NCI-H345 (cell line): ENCODE measurements at places on chromosomes 7 and 10.

DNA sequence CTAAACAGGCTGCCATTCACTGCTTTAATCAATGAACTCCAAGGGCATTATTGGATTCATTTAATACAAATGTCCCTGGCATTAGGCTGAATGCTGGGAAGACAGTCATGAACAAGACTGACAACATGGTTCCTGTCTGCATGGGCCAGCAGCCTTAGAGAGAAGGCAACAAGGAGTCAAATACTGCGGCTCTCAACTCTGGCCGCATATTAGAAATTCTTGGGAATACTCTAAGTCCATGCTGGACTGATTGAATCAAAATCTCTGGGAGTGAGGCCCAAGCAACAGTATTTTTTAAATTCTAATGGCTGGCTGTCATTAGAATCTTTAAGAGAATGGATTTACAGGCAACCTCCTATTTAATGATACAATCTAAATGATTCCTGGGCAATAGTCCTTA, 34.1 kb downstream of the FGFBP3 start:
- no peak for DNase-seq

GRCh38 chr7:81003326-81003725, 84.5 kb upstream of the SEMA3C start:
- DNase-seq, result no peak

DNA sequence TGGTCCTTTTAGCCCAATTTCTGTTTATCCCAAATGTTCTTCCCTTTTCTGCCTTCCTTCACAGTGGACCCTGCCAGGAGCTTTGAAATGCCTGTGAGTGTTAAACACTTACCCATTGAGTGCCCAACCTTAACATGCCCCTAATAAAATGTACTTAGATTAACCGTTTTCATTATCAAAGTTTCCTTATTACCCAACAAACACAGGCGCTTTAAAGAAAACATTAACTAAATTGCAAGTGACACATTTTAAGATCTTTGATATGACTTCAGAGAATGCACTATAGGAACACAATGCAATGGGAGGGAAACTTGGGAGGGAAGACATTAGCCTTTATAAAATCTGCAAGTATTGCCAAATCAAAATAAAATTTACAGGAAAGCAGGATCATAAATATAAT, 177.0 kb downstream of the CFTR start:
- no peak for DNase-seq

DNA sequence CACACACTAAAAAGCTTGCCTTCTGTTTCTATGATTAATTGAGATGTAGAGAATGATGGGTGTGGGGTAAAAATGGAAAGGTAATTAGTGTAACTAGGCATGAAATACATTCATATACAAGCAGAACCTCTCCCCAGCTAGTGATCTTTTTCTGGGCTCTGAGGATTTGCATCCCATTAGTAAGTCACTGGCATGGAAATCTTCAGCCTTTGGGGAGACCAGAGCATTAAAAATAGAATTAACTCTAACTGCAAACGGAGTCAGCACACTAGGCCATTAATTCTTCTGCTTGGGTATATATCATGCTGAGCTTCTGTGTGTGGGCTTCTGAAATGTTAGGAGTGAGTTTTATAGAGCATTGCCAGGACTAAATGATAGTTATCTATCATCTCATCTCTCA, 128.9 kb downstream of the HDAC9 start:
- no peak for DNase-seq

GRCh38 chr7:119090851-119091250, 866.3 kb downstream of the ANKRD7 start:
- no peak for DNase-seq

DNA sequence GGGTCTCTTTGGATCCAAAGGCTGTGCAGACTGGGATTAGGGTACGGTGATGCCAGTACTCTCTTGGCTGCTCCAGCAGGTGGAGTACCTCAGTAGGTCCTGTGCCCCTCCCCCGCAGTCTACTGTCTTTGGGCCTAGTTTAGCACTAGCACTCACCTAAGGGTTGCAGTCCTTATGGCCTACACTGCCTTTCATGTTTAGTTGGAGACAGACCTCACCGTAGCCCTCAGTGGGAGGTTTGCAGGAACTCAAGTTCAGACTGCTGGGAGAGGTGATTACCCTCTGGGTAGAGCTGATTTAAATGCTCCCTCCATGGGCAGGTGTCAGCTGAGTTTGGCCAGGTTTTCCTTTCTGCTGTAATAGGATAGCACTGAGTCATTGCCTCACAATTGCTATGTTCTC, 210.8 kb upstream of the TMEM196 start:
- DNase-seq, result no peak

- DNase-seq, result peak; percentile 29
Observed at GRCh38 chr10:69960988-69961880, 91.4 kb upstream of the MACROH2A2 start.

DNA sequence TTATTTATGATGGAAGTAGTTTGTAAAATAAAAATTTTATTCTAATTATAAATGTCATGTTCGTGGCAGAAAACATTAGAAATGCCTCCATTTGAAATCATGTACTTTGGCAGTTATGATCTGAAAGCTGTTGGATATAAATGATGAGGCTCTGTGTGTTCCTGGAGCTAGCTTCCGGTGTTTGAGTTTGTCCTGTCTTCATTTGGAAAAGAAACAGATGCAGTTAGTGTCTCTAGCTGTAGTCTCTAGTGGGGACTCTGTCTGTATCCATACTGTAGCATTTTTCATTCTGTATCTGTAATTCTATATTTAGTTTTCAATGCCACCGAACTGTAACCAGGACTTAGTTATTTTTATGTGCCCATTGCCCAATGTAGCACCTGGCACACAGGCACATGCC, 197.0 kb upstream of the FZD1 start:
- DNase-seq, result no peak

GRCh38 chr7:22627136-22627535, 99.9 kb upstream of the IL6 start:
- no peak for DNase-seq

GRCh38 chr10:71396084-71396710, 523 bp upstream of the CDH23 start:
- DNase-seq, result peak; percentile 77

GRCh38 chr7:90485734-90486316, 16.4 kb downstream of the PTTG1IP2 start:
- no peak for DNase-seq

- peak; percentile 34 for DNase-seq
Observed at GRCh38 chr10:28984431-28984830, 304.4 kb upstream of the LYZL1 start.

GRCh38 chr10:50648089-50648934, 24.6 kb upstream of the SGMS1 start:
- DNase-seq, result no peak
